ENCODE measurements at places on chromosomes 2 and 18. TPM values are rescaled to one million over a fixed set of nuclear protein-coding genes. Genes with fewer than 3 reads are reported as not detected.

- H3K4me1 ChIP-seq: peaks cover 8% of the 10 kb centered on the region
- DNase-seq: no peak
- peaks cover 90% of the 10 kb centered on the region for H3K27me3 ChIP-seq
- no peaks in the 10 kb centered on the region for H3K36me3 ChIP-seq
- H3K27ac ChIP-seq: no peak overlapping the region
Observed at GRCh38 chr2:218985325-218986091, 524 bp upstream of the FEV start.

- H3K27ac ChIP-seq: no peak overlapping the region
- DNase-seq: no peak
- H3K27me3 ChIP-seq: no peaks in the 10 kb centered on the region
Observed at GRCh38 chr2:24220554-24221291, 45.9 kb downstream of the FAM228A start.

DNA sequence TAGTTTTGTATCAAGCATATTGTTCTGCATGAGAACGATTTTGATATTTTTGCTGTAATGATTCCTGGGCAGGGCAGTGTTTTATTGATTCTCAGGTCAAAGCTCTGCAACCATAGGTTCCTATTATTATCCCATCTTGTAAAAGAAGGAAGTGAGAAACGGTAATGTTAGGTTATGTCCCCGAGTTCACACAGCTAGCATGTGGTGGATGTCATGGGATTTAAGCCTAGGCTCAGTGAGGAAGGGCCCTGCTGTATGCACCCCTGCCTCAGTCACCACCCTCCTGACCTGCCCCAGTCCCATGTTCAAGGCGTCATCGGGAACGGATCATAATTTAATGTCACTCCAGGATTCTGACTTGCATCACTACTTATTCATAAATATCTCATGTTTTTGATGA is 10.7 kb downstream of the ACP1 start:
- peaks cover 15% of the 10 kb centered on the region for H3K36me3 ChIP-seq

DNA sequence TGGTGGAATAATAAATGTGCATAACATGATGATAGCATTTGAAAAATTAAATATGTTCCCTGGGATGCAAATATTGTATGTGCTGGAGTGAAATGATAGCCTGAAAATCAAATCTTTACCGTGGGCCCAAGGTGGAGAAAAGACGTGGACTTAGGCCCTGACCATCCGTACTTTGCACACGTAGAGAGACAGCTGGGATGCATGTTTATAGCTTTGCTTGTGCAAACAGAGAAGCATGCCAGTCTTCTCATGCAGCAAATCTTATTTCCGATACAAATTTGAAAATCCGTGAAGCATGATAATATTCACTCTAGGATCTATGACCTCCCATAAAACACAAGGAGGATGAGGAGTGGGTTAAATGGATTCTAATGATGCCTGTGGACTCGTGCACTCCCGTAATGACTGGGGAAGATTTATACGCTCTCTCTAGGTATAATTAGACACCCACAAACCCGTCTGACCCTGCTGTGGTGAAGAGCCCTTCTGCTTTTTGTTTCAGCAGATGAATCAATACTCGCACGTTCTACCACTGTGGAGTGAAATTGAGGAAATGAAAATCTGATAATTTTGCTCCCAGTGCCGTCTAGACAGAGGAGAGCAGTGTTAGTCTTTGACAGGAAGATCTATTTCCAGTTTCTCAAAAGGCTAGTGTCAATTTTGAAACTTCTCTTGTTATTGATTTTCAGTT is 810.3 kb upstream of the SALL3 start:
- no peaks in the 10 kb centered on the region for H3K36me3 ChIP-seq
- no peak overlapping the region for H3K27ac ChIP-seq
- H3K27me3 ChIP-seq: peaks cover 4% of the 10 kb centered on the region
- no peak for DNase-seq
- H3K4me1 ChIP-seq: no peaks in the 10 kb centered on the region

DNA sequence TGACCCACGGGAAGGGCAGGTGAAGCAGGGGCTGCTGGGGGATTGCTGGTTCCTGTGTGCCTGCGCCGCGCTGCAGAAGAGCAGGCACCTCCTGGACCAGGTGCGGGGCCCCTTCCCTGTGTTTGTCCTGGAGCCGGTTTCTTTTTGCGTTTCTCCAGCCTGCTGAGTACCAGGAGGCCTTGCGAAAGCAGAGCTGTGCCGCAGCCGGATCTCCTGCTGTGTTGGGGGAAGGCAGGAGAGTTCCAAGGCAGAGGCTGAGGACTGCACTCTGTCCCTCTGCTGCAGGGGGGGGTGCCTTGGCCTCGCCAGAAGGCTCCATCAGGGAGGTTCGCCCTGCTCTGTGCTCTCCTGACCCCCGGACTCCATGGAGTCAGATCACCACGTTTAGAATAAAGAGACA is 2.8 kb downstream of the CAPN10 start:
- no peak overlapping the region for H3K4me3 ChIP-seq
- no peaks in the 10 kb centered on the region for H3K27me3 ChIP-seq

- no peak overlapping the region for H3K4me3 ChIP-seq
- DNase-seq: no peak
Observed at GRCh38 chr2:223494942-223495341, 107.2 kb downstream of the SCG2 start.

The SNORC gene
- total RNA-seq: 1.8 TPM

DNA sequence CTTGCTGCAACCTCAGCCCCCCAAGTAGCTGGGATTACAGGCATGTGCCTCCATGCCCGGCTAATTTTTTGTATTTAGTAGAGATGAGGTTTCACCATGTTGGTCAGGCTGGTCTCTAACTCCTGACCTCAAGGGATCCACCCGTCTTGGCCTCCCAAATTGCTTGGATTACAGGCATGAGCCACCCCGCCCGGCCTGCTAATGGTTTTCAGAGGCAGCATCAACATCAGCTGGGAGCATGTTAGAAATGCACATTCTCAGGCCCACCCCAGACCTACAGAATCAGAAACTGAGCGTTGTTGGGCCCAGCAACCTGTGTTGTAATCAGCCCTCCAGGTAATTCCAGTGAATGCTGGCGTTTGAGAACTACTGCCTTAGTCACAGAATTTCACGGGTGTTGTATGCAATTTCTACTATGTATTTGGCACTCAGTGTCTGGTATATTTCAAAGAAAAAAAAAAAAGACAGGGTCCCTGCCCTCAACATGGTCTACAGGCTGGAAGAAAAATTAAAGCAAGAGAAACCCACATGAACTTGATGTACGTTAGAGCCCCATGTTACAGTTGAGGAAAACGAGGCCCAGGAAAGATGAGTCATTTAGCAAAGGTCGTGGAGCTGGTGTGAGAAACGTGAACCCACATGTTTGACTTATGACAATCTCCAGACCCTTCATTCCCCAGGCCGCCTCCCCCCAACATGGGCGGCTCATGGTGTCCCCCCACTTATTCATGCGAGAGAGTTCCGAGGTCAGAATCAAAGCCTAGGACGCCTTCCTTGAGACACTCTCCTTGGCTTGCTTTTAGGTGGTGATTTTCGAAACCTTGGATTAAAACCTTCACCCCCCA is 35.3 kb downstream of the SH3BP4 start:
- DNase-seq: no peak
- no peak overlapping the region for H3K4me3 ChIP-seq
- no peaks in the 10 kb centered on the region for H3K27me3 ChIP-seq
- peaks cover 7% of the 10 kb centered on the region for H3K36me3 ChIP-seq

- H3K27me3 ChIP-seq: no peaks in the 10 kb centered on the region
- no peaks in the 10 kb centered on the region for H3K36me3 ChIP-seq
- DNase-seq: no peak
- H3K4me3 ChIP-seq: no peak overlapping the region
- peaks cover 7% of the 10 kb centered on the region for H3K4me1 ChIP-seq
- H3K27ac ChIP-seq: no peak overlapping the region
Observed at GRCh38 chr2:182416191-182416590, 10.6 kb downstream of the PDE1A start.

GRCh38 chr2:123717636-123718334 is 307.3 kb upstream of the CNTNAP5 start:
- no peak overlapping the region for H3K27ac ChIP-seq
- no peaks in the 10 kb centered on the region for H3K36me3 ChIP-seq
- no peaks in the 10 kb centered on the region for H3K27me3 ChIP-seq

DNA sequence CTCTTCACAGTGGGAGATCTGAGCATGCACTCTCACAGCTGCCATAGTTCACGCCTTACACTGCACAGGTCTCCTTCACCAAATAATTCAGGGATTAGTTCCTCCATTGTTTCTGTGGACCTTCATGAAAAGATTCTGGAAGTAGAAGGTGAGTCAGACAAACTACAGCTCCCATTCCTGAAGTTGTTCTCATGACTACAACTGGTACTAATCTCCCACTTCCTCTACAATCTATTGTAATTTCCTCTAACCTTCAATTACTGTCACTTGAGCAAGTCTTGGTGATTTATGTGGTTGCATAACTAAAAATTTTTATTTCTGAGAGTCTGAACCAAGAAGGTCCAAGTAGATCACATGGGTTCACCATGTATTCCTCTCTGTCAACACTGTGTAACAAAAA is 128.7 kb downstream of the XIRP2 start:
- no peak for DNase-seq
- H3K4me3 ChIP-seq: no peak overlapping the region
- H3K36me3 ChIP-seq: peaks cover 4% of the 10 kb centered on the region
- no peaks in the 10 kb centered on the region for H3K27me3 ChIP-seq
- peaks cover 6% of the 10 kb centered on the region for H3K4me1 ChIP-seq

The ORC2 gene
- 45.3 TPM for total RNA-seq

DNA sequence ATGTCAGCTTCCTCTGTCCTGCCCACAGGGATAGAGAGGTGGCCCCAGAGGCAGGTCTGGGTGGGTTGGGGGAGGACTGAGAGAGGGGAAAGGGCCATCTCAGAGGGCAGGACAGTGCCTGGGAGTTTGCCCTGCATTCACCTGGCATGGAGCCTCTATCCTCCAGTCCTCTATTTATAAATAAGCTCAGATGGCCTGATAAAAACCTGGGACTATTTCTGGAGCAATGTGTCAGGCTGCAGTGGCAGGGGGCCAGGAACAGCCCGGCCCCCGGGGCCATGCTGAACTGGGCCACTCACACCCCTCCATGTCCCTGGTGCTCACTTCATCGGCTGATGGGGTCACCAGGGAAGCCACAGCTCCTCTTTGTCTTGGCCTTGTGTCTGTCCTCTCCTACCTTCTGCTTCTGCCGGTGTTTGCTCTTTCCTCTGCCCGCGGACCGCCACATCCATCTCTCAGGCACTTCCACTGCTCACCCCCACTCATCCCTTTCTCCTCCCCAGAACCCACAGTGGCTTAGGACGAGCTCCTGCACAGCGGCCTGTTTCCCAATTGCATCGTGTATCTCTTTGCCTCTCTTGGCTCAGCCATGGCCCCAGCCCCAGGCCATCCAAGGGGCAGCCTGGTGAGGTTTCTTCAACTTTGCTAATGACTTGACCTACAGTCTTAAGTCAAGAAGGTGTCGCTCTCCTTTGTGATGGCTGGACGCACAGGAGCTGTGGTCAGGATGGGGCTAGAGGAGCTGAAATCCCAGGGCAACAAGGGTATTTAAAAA is 38.8 kb downstream of the SCTR start:
- H3K4me1 ChIP-seq: peaks cover 78% of the 10 kb centered on the region
- no peaks in the 10 kb centered on the region for H3K36me3 ChIP-seq
- DNase-seq: no peak
- H3K27me3 ChIP-seq: no peaks in the 10 kb centered on the region
- peak overlapping the region; percentile 99 for H3K27ac ChIP-seq
- no peak overlapping the region for H3K4me3 ChIP-seq

- no peaks in the 10 kb centered on the region for H3K4me1 ChIP-seq
- no peak overlapping the region for H3K27ac ChIP-seq
- no peak overlapping the region for H3K4me3 ChIP-seq
- DNase-seq: no peak
Observed at GRCh38 chr18:53800171-53800570, 424.3 kb downstream of the MBD2 start.

The DYNAP gene
- total RNA-seq: not detected

- no peak overlapping the region for H3K4me3 ChIP-seq
- H3K27me3 ChIP-seq: peaks cover 43% of the 10 kb centered on the region
- no peak for DNase-seq
Observed at GRCh38 chr2:26649992-26650712, 9.0 kb upstream of the CIB4 start.

- H3K4me1 ChIP-seq: no peaks in the 10 kb centered on the region
- H3K27me3 ChIP-seq: no peaks in the 10 kb centered on the region
- no peaks in the 10 kb centered on the region for H3K36me3 ChIP-seq
- DNase-seq: no peak
- no peak overlapping the region for H3K4me3 ChIP-seq
- no peak overlapping the region for H3K27ac ChIP-seq
Observed at GRCh38 chr18:60062396-60062795, 162.6 kb downstream of the PMAIP1 start.

DNA sequence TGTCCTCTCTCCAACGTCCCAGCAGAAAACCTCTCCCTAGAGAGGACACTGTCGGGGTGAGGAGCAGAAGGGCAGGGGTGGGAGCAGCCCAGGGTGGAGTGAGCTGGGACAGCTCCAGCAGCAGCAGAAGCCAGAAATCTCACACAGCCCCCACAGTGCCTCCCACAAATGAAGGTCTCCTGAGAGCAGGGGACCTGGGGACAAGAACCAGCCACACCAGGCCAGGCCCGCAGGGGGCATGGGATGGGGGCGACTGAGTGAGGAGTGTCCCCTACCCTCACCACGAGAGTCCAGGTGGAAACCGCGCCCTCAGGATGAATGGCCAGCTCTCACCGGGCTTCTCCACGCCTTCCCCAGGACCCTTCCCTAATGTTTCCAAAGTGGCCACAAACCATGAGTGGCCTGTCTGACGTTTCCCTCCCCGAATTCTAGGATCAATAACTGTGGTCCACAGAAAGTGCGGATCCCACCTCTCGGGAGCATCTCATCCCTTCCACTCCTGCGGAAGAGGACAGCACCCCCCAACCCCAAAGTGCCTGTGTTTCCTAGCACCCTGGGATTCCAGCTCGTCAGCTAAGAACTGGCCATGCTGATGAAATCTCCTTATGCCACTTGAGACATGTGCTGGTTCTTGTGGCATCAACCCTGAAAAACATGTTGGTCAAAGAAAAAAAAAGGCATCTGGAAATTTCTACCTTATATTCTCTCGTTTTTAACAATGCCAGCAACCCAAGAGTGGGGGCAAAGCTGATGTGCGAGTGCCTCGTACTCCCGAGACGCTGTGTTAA is 121.1 kb downstream of the HDAC4 start:
- peak overlapping the region; percentile 94 for H3K27ac ChIP-seq
- no peak overlapping the region for H3K4me3 ChIP-seq
- H3K27me3 ChIP-seq: no peaks in the 10 kb centered on the region
- no peak for DNase-seq
- no peaks in the 10 kb centered on the region for H3K36me3 ChIP-seq
- H3K4me1 ChIP-seq: peaks cover 7% of the 10 kb centered on the region

GRCh38 chr18:28846958-28847357 is 670.0 kb upstream of the CDH2 start:
- no peak overlapping the region for H3K4me3 ChIP-seq
- DNase-seq: no peak
- no peaks in the 10 kb centered on the region for H3K4me1 ChIP-seq

The AFF3 gene
- total RNA-seq: 7.3 TPM

GRCh38 chr2:230721712-230722111 is 9.1 kb downstream of the CAB39 start:
- H3K4me3 ChIP-seq: no peak overlapping the region
- no peaks in the 10 kb centered on the region for H3K27me3 ChIP-seq
- H3K27ac ChIP-seq: no peak overlapping the region
- peaks cover 3% of the 10 kb centered on the region for H3K4me1 ChIP-seq

The CCL20 gene
- not detected for total RNA-seq

The SLC5A7 gene
- 1.8 TPM for total RNA-seq

The RUFY4 gene
- not detected for total RNA-seq

Measured in progenitor cell of endocrine pancreas (in vitro differentiated cells).